Spinal cord (tissue), 10 donors: ENCODE measurements at places on chromosomes 3 and 15. TPM values are rescaled to one million over a fixed set of nuclear protein-coding genes. Genes with fewer than 3 reads are reported as not detected.

DNA sequence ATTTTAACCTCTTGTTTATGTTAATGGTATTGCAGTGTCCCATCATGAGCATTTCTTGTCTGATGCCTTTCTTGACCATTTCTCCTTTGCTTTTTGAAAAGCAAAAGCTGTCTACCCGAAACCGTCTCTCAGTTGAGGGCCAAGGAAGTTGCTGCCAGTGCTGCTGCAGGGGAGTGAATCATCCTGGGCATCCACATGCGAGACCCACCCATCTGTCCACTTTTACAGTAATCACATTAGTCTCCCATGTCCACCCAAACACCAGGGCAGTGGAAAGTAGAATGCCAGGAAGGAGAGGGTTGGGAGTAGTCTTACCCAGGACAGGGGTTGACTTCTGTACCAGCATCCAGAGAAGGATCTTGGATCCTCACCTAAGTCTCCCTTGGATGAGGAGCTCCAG, 48.6 kb upstream of the TEX264 start:
- no peak for DNase-seq

NR2E3 gene
- 0.30 TPM for total RNA-seq

KNG1 gene
- 0.17 TPM for total RNA-seq

- no peak for DNase-seq
These were observed 32.3 kb upstream of the CTSH start for GRCh38 chr15:78977091-78977571.

SLC24A5 gene
- total RNA-seq: 1.2 TPM
